ENCODE measurements at places on chromosomes 2 and 18. TPM values are rescaled to one million over a fixed set of nuclear protein-coding genes. Genes with fewer than 3 reads are reported as not detected.

DNA sequence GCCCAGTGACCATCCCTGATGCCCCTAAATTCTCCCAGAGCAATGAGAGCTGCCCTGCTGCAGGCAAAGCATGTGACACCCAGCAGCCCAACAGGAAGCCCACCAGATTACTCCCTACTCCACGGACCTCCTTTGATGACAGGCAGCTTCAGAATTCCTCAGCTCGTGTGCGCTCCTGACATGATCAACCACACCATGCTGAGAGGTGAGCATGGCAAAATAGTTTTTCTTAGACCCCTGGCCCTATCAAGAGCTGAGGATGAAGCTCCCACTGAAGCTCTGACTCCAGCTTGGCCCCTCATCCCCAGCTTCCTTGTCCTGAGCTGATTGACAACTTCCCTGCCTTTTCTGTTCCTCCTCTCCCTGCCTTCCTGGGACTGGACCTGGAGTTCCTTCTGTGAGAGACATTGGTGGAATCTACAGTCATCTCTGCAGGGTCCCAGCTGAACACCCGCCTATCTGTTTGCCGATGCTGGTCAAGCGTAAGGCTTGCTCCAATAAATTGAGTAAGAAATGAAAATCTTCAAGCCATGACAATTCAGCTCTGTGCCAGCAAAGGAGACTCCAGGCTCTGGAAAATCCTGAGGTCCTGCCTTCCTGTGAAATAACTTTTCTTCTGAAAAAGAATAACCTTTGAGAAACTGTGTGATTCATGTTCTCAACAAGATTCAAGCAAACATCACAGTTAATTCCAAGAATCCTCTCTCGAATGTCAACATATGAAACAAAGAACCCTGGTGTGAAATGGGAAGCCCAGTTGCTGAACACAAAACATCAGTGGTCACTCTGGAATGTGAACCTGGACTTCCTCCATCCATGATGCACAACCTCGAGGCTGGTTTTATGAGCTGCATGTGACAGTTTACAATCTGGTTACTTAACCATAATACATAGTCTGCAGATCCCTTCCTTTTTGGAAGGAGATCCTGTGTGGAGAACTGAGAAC, 201.1 kb downstream of the SPP2 start:
- DNase-seq, result peak; percentile 93

- DNase-seq, result no peak
These were observed 124.9 kb downstream of the PLB1 start for GRCh38 chr2:28620801-28621171.

DNA sequence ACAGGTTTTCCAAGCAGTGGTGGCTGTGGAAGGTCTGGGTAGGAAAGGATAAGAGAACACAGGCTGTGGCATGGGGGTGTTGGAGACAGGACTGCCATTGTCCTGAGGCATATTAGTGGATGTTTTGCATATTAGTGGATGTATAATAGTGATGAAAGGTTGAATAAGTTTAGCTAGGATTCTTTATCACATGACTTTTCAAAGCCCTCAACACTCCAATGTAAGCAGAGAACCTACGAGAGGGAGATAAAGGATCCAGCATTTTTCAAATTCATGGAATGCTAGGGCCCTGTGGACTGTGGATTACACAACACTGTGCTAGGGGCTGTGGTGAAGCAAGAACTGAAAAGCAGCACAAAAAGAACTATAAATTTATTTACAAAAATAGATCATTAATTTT, 63.2 kb downstream of the POLE4 start:
- DNase-seq, result no peak

DNA sequence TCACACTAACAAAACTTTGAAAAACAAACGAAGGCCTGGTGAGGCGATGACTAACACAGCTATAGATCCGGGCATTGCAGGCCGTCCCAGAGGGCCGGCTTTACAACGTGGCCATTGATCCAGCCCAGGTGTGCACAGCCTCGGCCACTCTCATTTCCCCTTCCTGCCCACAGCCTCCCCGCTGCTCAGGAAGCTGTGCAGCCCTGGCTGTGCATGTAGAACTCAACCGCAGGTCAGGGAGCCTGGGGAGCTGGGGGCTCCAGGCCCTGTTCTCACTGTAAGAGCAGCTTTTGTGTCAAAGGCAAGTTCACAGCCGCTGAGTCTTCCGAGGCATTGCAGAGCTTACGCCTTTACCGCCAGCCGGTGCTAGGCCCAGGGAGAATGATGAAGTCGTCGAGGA, 87.2 kb downstream of the LONRF2 start:
- DNase-seq, result no peak

GRCh38 chr2:64681479-64681967, 27.8 kb upstream of the SERTAD2 start:
- DNase-seq, result no peak

GRCh38 chr2:34849827-34850226, 1250.7 kb upstream of the FAM98A start:
- DNase-seq, result no peak

GRCh38 chr2:46643951-46644350, 164.6 kb downstream of the TMEM247 start:
- DNase-seq, result peak; percentile 25

GRCh38 chr2:152477347-152478092, 142.5 kb downstream of the FMNL2 start:
- DNase-seq, result no peak

DNA sequence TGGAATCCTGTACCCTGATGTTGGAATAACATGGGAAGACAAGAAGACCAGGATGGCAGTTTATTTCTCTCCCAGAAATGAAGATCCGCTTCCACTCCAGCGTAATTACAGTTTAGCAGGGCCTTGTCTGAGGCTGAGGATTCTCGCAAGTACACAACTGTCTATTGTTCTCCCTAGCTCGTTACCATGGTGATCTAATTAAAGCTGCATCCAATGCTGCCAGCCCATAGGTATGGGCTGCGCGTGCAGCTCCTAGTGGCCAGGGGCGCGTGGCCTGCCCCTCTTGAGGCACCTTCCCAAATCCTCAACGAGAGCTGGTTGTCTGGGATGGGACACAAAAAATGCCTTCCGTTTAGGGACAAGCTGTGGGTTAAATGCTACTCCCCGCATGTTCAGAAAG, 344.9 kb downstream of the CYRIA start:
- DNase-seq, result no peak

The VPS54 gene
- total RNA-seq, result 12.6 TPM

The SIX2 gene
- 12.2 TPM for total RNA-seq

The BOLL gene
- total RNA-seq, result not detected

The TMEM247 gene
- total RNA-seq, result not detected

The NDC80 gene
- total RNA-seq, result 56.7 TPM
